Activated T-helper 1 cell treated with anti-CD3 and anti-CD28 coated beads, Interleukin-12 subunit alpha, Interleukin-12 subunit beta, Interleukin-2, Interleukin-4 antibody, amounts not matched to agents 30 ng/mL and 10 ng/mL and 1 ng/mL, durations not matched to agents 14 hours and 24 hours and 36 hours (primary cell): ENCODE measurements at places on chromosomes 2 and 18.

DNA sequence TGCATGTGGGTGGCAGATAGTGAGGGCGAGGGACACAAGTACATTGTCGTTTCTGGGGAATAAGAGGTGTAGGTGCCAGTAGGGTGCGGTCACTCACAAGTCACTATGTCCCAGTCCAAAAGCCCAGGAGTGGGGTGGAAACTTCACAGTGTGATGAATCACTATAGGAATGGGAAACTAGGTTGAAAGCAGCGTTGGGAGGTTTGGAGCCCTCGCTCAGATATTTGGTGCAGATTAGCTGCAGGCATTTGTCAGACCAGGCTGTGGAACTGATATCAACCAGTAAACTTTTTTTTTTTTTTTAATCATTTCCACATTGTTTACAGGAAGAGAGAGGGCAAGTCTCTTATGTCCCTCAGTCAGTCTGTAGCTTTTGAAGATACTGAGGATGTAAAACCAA, 121.8 kb downstream of the CERS6 start:
- DNase-seq: no peak

DNA sequence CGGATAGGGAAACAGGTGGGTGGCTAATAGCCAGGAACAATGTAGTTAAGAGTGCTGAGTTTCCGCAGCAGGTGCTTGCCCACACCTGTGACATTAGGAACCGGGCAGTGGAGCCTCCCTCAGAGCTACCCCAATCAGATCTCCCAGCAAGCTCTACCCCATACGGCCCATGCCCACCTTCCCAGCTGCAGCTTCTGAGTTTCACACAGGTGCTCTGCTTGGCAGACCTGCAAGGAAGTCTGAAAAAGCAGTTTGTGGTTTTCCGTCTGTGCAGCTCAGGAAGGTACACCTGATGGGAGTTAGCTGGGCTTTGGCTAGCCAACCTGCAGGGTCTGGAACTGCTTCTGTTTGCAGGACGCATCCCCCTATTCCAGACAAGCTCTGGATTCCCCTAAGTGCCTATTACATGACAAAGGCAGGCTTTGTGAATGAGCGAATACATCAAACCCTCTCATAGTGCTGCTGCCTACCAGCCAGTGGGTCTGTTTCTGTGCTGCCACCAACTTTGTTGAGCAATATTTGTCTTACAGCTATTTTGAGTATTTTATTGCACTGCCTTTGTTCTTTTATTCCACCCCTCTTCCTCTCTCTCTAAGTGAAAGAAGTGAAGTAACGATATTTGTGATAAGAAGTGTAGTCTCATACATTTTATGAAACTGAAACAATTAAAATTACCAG, 24.7 kb upstream of the CEP68 start:
- DNase-seq: no peak

DNA sequence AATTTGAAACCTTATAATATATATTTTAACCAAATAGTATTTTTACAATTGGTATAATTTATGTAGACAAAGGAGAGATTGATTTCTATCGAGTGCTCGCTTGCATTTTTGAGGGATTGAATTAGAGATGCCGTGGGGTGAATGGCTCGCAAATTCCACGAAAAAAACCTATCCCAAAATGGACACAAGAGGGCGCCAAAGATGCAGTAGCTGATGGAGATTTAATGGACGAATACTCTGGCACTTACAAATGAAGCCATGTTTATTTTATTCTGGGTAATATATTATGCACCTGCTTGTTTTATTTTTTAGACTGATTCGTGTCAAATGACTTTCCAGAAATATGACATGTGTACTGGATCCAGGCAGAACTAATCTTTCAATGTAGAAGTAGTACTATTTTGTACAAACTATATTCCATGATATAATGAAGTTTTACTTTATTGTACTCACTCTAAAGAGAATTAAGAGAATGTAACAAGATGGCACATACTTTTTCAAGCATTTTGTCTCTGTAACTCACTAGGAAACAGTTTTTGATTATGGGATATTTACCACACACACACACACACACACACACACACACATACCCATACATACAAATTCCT, 505.4 kb downstream of the PLCL1 start:
- DNase-seq: peak; percentile 25

- no peak for DNase-seq
These were observed 387.3 kb downstream of the STK39 start for GRCh38 chr2:167860082-167860481.

DNA sequence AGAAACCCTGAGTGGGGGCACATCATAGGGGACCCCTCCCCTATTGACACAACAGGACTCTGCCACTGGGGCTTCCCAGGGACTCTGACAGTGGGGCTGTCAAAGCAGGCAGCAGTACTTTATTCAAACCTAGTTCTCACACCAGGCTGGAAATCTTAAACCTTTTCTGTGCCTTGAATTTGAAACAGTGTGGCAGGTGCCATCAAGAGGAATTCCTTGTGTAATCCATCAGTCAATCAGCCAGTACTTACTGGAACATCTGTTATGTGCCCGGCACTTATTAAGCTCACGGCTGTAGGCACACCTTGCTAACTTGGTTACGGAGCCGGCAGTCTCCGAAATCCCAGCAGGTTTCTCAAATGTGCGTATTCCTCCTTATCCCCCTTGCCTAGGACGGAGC, 12.0 kb downstream of the GLI2 start:
- DNase-seq: no peak

DNA sequence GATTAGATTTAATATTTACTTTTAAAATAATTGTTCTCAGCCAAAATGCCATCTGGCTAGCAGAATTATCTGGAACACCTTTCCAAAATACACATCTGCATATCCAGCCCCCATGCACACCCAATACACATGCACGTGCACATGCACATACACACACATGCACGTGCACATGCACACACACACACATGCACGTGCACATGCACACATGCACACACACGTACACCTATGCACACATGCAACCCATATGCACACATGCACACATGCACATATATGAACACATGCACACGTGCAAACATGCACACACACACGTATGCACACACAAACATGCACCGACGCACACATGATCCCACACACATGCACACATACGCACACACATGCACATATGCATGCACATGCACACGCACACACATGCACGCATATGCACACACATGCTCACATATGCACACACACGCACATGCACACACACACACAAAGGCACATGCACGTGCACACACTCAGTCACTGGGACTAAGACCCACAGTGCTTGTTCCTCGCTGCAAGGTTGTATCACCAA, 53.5 kb downstream of the COPS8 start:
- no peak for DNase-seq

DNA sequence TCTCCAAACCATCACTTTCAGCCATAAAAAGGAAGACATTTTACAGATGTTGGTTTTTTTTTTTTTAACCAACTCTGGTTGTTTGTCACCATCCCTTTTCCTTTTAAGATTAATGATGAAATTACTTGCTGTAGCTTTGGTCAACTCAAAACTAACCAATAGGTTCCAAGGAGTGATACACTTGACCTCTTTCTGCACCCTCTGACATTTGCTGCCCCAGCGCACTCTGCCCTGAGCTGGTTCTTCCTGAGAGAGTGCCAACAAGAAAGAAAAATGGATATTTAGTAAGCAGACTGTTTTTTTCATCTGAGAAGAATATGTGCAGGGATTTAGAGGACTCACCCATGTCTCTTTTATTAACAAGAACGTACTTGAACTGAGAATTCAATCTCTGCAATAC, 520.0 kb downstream of the TXNL1 start:
- DNase-seq: no peak

GRCh38 chr18:57150081-57150480, 3.2 kb downstream of the BOD1L2 start:
- DNase-seq: no peak

- DNase-seq: no peak
These were observed 121.6 kb downstream of the RBMS1 start for GRCh38 chr2:160372010-160372356.

- no peak for DNase-seq
These were observed 316.4 kb downstream of the DSEL start for GRCh38 chr18:67199993-67200617.

DNA sequence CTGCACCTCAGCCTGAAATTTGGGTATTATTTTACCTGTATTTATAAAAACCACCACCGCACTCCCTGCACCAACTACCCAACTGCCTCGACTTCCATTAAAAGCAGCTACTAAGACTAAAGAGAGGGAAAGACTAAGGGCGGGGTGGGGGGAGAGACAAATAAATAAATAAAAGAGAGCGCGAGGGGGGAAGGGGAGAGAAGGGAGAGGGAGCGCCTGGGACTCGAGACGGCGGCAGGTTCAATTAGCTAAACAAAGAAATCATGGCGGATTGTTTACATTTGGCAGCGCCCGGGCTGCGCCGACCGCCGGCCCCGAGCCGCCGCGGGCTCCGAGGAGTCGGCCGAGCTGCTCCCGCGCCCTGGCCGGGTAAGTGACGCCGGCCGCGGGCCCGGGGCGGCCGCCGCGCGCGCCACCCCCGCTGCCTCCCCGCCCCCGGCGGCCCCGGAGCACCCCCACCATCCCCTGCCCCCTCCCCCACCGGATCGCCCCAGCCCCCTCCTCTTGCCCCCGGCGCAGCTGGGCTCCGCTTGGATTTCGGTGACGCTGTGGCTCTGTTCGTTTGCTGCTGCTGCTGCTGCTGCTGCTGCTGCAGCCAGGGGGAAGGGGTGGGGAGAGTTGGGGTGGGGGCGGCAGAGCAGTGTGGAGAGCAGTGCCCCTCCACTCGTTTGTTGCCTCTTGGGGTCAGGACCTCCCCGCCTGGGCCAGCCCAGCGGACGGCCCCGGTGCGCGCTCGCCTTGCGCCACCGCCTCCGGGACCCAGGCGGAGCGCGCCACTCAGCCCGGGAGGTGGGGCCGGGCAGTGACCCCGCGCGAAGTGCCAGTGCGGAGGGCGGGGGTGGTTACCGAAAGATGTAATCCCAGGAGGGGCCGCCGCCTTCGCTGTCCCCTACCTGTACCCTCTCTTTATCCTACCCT, 187.2 kb upstream of the FANCL start:
- DNase-seq: no peak

- DNase-seq: no peak
These were observed 71.5 kb downstream of the SNTG2 start for GRCh38 chr2:1022178-1022577.

DNA sequence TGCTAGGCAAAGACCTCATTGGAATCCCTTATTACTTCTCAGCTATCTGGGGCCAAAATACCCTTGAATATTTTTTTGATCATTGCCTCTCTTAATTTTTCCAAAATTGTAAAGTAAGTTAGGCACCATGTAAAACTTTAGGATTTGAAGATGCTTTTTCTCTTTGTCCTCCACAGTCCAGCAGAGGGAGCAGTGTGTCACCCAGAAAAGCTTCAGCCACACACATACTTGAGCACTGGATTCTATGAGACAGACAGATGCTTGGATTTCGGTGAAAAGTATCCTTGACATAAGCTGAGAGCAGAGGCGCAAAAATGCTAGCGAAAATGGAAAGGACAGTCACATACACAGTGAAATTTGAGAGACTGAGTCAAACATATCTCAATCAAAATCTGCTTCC, 74.7 kb upstream of the KCNJ3 start:
- DNase-seq: no peak

DNA sequence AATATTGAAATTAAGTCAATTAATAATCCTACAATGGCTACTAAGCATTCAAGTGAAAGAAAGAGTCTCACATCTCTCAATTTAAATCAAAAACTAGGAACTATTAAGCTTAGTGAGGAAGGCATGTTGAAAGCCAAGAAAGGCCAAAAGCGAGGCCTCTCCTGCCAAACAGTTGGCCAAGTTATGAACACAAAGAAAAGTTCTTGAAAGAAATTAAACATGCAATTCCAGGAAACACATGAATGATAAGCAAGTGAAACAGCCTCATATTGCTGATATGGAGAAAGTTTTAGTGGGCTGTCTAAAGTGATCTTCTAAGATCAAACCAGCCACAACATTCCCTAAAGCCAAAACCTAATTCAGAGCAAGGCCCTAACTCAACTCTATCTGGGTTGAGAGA, 11.8 kb downstream of the RDH14 start:
- DNase-seq: no peak

- DNase-seq: no peak
These were observed 69.6 kb downstream of the PTGR3 start for GRCh38 chr18:75139226-75139911.

DNA sequence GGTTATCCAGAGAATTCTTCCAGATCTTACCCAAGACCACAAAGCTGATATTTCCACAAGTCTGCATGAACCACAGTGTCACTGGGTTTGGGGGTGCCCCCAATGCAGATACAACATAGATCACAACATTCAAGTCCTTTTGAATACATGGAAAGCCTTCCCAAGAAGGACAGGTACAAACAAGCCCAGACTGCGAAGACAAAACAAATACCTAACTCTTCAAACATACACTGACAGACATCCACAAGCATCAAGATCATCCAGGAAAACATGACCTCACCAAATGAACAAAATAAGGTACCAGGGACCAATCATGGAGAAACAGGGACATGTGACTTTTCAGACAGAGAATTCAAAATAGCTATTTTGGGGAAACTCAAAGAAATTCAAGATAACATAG, 93.1 kb downstream of the MDH1 start:
- no peak for DNase-seq

DNA sequence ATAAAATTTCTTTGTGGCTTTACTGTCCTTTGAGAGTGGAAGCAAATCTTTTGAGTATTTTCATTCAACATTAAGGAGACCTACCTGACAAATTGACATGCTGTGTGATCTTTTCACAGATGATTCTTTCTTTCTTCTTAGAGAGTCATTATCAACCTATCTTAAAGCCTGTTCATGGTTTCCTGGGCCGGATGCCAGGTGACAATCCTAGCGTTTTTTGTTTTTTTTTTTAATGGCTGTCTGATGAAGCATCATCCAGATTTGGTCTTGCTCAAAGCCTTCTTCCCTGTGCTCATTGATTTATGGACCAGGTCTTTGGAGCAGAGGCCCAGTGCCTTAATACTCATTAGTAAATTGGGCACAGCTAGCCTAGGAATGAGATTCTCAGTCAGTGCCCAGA, 9.8 kb upstream of the MGAT5 start:
- DNase-seq: no peak

DNA sequence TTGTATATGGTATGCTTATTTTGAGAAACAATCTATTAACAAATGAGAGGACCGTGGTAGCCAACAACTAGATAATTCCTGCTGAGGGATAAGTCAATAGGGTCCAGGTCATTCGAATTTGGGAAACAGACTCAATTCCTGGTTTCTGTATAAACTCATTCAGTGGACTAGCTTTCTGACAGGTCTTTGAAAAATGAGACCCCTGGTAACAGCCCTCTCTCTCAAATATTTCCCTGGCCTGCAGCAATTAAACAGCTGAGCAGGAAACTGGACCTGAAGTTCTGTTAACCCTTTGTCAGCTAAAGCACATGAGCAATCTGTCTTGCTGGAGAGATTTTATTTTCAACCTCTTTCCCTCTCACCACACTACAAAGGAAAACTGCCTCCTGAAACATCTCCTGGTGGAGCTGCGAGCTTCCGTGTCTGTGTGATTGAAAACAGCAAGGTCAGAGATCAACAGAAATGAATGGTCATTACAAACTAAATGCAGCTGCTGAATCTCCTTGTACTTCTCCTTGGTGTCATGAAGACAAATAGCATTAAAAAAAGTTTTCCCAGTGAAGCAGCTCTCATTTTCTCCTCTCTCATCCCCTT, 70.3 kb upstream of the CCDC85A start:
- DNase-seq: no peak
